Fibroblast of lung (primary cell): ENCODE measurements at places on chromosomes 6 and 20. TPM values are rescaled to one million over a fixed set of nuclear protein-coding genes. Genes with fewer than 3 reads are reported as not detected.
A peak's percentile ranks its signal among the peaks of the same experiment; 100 is the strongest.

PRPH2 gene
- 5.1 and 8.6 TPM in 2 replicates for total RNA-seq

DNA sequence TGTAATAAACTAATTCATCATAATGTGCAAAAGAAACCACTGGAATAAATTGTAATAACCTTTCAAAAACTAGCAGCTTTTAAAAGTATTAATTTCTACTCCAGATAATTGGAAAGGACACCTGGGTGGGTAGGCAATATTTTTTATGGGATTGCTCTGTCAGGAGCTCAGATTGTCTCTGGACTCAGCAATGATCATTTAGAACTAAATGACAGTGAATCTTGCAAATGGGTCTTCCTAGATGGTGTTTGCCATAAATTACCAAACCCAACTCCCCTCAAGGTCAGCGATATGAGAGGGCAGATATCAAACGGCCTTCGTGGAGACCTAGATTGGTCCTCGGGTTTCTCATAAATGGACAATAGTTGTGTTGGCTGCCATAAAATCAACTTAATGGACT lies 181.9 kb downstream of the HS3ST5 start:
- no peaks in the 10 kb centered on the region for H3K36me3 ChIP-seq
- no peak overlapping the region for H3K4me3 ChIP-seq
- H3K4me1 ChIP-seq: no peaks in the 10 kb centered on the region
- H3K27me3 ChIP-seq: no peaks in the 10 kb centered on the region
- DNase-seq: no peak
- H3K27ac ChIP-seq: no peak overlapping the region

DNA sequence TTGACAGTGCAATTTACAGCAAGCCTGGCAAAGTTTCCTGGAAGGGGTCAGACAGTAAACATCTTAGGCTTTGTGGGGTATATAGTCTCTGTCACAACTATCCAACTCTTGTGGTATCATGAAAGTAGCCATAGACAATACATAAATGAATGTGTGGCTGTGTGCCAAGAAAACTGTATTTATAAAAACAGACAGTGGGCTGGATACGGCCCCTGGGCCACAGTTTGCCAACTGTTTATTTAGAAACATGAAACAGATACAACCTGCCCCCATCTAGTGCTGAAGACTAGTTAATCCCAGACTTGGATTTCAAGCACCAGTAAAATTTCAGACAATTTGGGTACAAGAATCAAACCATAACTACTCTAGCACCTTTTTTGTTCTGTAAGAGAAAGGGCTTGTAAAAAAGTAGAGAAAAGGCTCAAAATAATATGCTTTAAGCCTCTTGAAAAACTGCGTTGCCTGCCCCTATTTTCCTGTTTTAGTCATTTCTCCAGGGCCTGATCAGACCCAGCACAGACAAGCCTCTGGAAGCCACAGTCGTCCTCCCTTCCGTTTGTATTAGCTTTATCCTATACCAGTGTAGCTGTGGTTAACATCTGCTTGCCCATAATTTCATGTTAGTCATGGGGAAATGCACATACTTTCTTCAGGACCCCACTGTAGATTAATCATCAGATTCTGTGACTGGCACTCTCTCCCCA lies 30.8 kb downstream of the JAG1 start:
- DNase-seq: no peak
- H3K36me3 ChIP-seq: peaks cover 34% of the 10 kb centered on the region

DNA sequence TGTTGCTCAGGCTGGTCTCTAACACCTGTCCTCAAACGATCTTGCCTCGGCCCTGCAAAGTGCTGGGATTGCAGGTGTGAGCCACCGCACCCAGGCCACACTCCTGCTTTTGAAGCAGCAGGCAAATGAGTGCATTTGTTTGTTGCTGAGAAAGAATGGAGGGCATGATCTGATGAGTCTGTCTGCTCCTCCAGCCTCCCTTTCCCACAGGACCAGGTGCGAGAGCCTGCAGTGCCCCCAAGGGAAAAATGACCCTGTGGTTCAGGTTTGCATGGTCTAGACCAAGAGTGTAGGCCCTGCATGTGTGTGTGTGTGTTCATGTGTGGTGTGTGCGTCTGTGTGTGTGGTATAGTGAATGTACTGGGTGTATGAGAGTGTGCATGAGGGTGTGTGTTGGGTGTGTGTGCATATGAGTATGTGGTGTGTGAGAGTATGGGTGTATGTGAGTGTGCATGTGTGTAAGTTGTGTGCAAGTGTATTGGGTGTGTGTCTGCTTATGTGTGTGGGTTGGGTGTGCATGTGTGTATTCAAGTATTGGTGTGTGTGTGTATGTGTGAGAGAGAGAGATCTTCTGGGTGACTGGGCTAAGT lies 22.8 kb upstream of the FOXC1 start:
- H3K4me3 ChIP-seq: no peak overlapping the region
- no peak overlapping the region for H3K27ac ChIP-seq
- H3K36me3 ChIP-seq: no peaks in the 10 kb centered on the region
- H3K4me1 ChIP-seq: no peaks in the 10 kb centered on the region

DNA sequence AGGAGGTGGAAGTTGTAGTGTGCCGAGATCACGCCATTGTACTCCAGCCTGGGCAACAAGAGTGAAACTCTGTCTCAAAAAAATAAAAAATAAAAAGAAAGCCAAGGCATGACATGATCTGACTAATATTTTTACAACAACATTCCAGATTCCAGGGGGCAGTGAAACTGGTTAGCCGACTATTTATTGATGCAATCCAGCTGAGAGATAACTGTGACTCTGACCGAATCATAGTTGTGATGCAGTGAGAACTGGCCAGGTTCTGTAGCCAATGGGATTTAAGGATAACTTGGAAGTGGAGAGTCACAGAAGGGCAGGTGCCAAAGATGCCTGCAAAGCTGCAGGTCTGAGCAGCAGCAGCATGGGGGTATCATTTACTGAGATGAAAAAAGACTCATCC lies 82.9 kb upstream of the TSHZ2 start:
- DNase-seq: peak; percentile 79
- H3K4me1 ChIP-seq: no peaks in the 10 kb centered on the region
- no peak overlapping the region for H3K4me3 ChIP-seq
- no peaks in the 10 kb centered on the region for H3K27me3 ChIP-seq
- no peaks in the 10 kb centered on the region for H3K36me3 ChIP-seq
- H3K27ac ChIP-seq: no peak overlapping the region

- H3K36me3 ChIP-seq: no peaks in the 10 kb centered on the region
- peak; percentile 61 for DNase-seq
- H3K4me1 ChIP-seq: no peaks in the 10 kb centered on the region
- no peak overlapping the region for H3K4me3 ChIP-seq
- H3K27ac ChIP-seq: no peak overlapping the region
- no peaks in the 10 kb centered on the region for H3K27me3 ChIP-seq
These were observed 444.2 kb upstream of the JAG1 start for GRCh38 chr20:11117808-11118528.

GRCh38 chr20:46071573-46071972 lies 18.2 kb downstream of the NCOA5 start:
- H3K4me1 ChIP-seq: no peaks in the 10 kb centered on the region
- H3K36me3 ChIP-seq: peaks cover 2% of the 10 kb centered on the region
- DNase-seq: no peak
- no peak overlapping the region for H3K4me3 ChIP-seq

DNA sequence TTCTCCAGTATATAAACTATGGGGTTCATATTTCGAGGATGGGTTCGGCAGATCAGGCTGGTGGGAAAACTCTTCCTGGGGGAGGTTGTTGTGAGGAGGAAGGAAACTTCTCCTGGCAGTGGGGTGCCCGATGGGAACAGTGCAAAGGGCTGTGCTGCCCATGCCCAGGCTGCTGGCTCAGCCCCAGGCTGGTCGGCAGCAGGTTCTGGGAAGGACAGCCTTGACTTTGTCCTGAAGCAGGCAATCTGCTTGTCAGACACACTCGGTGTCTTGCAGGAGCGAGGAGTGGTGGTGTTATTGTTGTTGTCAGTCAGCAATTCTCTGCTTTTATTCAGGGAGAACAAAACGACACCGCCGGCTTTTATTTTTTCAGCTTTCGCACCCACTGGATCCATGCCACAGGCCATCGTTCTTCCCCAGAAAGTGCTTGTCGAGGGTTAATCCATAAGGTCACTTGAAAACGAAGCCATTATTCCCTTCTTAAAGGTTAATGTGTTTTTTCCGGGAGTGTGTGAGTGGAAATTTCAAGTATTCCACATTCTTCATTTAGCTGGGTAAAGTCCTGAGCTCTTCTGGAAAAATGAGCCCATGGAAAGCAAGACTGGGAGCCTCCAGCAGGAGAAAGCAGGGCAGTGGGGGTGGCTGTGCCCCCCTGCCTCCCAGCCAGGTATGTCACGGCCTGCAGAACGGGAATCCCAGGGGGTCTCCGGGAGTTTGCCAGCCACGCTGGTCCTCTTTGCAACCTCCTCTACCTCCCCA lies 57.0 kb upstream of the STX16 start:
- H3K4me1 ChIP-seq: no peaks in the 10 kb centered on the region
- DNase-seq: no peak
- H3K27me3 ChIP-seq: peaks cover 15% of the 10 kb centered on the region

DNA sequence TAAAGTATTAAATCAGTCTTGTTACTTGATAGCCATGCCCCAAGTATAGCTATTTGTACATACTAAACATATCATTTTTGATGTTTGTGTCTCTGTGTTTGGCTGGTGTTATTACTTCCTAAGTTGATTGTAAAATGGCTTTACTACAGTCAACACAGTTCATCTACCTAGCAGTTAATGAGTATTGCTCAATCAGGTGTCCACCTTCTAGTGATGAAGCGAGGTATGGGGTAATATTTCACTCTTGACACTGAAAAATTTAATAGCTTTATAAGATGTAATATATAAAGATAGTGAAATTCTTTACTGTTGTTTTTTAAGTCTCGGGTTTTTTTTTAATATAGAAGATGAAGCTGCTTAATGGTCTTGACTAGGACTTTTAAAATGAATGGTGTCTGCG lies 18.9 kb downstream of the TMEM14A start:
- H3K27ac ChIP-seq: no peak overlapping the region
- no peak overlapping the region for H3K4me3 ChIP-seq
- no peak for DNase-seq
- H3K4me1 ChIP-seq: no peaks in the 10 kb centered on the region
